LoVo (cell line): ENCODE measurements at places on chromosomes 13 and 19.
A peak's percentile ranks its signal among the peaks of the same experiment; 100 is the strongest.

- no peak for DNase-seq
These were observed 1422.1 kb downstream of the PCDH9 start for GRCh38 chr13:65808061-65808460.

GRCh38 chr13:107563099-107563925 is 652.0 kb downstream of the LIG4 start:
- DNase-seq = no peak

GRCh38 chr13:80939581-80939980 is 598.7 kb upstream of the SPRY2 start:
- DNase-seq = no peak

DNA sequence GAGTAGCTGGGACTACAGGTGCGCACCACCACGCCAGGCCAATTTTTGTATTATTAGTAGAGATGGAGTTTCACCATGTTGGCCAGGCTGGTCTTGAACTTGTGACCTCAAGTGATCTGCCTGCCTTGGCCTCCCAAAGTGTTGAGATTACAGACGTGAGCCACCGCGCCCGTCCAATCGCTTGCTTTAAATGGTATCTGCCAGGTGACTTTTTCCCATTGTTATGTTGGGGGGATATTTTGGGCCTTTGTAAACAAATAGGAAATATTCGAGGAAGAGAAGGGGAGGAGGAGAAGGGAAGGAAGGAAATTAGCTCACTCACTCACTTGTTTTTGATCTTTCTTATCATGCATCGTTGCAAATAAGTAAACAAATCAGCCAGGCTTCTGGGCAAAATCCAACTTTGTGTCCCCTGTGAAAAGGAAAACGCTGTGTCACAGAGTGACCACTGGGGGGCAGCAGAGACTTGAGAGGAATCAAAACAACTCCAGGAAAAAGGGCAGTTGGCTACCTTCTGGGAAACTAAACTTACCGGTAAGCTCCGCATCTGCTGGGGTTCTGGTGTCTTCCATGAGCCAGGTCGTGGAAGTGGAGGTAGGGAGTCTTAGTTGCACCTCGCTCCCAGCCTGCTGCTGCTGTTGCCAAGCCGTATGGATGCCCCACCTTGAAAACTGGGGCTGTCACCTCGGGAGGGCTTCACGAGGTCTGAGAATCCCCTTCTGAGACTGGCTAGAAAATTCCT is 9.3 kb upstream of the RANBP3 start:
- DNase-seq = peak; percentile 80

DNA sequence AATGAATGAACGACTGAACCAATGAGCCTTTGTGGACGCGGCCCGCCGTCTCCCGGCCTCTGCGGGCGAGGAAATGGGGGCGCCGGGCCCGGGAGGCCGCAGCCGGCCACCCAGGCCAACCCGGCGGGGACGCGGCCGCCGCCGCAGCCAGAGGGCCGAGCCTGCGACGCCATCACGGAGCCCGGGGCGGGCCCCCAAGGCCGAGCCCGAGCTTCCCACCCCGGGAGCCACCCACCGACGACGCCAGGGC is 216 bp downstream of the SUGP2 start:
- DNase-seq = no peak

DNA sequence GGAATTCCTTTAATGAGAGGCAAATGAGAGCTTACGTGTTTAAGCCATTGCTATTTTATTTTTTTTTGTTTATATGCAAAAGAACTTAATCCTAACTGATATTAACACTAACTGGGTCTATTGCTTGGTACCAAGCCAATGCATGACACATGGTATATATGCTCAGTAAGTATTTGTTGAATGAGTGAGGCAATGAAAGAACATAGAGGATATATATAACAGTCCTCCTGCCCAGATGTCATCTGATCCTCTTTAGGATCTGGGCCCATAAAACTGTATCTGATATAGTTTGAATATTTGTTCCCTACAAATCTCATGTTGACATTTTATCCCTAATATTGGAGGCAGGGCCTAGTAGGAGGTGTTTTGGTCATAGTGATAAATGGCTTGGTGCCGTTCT is 13.0 kb upstream of the ALOX5AP start:
- DNase-seq = no peak

DNA sequence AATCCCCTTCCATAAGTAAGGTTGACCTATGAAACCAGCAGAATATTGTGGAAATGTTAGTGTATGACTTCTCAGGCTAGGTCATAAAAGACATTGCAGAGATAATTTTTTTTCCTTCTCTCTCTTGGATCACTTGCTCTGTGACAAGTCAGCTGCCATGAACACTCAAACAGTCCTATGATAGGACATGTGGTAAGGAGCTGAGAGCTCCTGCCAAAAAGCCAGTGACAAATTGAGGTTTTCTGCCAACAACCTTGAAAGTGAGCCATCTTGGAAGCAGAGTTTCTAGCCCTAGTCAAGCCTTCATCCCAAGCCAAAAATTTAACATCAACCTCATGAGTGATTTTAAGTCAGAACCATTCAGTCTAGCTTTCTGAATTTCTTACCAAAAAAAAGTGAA is 270.9 kb upstream of the NBEA start:
- no peak for DNase-seq

DNA sequence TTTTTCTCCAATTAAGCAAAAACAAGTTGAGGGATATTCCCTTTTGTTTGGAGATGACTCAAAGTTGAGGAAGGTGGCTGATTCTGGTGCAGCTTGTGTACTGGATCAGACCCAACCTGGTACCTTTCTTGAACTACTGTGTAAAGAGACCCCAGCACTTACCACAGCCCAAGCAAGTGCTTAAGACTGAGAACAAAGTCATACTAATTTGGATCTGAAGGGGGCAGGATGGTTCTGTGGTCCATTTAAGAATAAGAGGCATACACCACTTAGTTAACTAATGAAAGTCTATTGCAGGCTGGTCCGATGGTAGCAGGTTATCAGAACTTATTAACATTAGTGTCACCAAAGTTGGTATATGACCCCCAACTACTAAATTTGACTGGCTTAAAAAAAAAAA is 6.3 kb downstream of the THSD1 start:
- DNase-seq = no peak

- no peak for DNase-seq
These were observed 18.4 kb upstream of the MYADM start for GRCh38 chr19:53849237-53849676.

DNA sequence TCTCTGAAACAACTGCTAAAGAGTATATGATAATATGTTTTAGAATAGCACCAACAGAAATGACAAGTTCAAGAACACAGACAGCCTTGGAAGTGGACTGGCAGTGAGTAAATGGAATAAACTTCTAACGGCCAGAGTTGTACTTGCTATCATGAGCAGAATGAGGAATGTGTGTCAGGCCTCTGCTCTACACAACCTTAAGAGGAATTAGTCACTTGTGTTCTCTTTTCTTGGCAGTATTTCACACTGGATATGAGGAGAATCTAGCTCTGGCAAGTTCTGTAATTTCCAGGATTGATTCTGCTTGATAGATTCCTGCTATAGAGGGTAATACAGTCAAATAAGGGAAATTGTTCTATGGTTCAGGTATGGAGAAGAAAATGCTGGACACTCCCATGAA is 757.3 kb downstream of the EFNB2 start:
- no peak for DNase-seq

DNA sequence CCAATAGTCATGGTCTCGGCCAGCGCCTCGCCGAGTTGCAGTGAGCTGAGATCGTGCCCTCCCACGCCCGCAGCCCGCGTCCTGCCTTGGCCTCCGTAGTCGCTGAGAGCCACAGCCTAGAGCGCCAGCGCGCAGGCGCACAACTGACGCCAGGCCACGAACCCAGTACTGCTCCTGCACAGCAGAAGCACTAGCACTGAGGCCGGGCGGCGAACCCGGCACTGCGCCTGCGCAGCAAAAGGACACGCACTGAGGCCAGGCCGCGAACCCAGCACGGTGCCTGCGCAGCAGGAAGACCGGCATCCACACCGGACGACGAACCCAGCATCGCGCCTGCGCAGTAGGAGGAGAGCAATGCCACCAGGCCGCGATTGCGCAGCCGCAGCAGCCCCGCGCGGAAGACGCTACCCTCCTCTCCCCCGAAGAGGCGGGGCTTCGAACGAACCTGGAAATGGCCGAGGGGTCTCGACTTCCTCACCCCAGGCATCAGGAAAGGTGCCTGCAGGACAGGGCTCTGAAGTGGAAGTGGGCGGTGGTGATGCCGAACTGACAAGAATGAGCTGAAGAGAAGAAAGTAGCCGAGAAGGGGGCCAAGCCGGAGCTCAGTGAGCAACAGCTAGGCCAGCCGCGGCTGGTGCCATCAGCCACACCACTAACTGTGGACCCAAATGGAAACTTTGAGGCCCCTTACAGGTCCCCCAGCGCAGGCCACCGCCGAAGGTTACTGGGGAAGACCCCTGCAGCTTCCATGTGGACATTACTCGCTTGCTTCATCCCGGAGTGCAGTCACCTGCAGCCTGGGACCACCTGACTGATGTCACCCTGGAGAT is 7.5 kb downstream of the F10 start:
- DNase-seq = no peak

GRCh38 chr13:108981407-108981806 is 352.0 kb downstream of the MYO16 start:
- no peak for DNase-seq

GRCh38 chr13:58706421-58706820 is 1074.9 kb downstream of the PCDH17 start:
- DNase-seq = no peak

DNA sequence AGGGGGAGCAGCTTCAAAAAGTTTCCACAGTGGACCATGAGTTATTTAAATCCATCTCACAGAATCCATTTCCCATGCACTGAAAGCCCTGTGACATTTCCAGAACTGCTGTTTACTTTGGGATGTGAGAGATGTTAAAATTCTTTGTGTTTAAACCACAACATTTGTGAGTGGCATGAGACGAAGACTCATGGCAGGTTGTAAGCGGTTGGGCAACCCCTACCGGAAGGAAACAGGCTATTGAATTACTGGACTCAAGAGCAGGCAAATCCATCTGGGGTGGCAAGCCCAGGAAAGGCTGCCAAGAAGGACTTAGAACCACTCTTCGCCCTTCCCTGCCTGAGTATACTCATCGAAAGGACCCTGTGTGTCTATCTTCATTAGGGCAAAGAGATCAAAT is 22.3 kb upstream of the CLDN10 start:
- DNase-seq = no peak

GRCh38 chr19:22605275-22606211 is 28.6 kb upstream of the ZNF492 start:
- no peak for DNase-seq

- DNase-seq = peak; percentile 19
These were observed 13.3 kb downstream of the PALM3 start for GRCh38 chr19:14048443-14049153.

DNA sequence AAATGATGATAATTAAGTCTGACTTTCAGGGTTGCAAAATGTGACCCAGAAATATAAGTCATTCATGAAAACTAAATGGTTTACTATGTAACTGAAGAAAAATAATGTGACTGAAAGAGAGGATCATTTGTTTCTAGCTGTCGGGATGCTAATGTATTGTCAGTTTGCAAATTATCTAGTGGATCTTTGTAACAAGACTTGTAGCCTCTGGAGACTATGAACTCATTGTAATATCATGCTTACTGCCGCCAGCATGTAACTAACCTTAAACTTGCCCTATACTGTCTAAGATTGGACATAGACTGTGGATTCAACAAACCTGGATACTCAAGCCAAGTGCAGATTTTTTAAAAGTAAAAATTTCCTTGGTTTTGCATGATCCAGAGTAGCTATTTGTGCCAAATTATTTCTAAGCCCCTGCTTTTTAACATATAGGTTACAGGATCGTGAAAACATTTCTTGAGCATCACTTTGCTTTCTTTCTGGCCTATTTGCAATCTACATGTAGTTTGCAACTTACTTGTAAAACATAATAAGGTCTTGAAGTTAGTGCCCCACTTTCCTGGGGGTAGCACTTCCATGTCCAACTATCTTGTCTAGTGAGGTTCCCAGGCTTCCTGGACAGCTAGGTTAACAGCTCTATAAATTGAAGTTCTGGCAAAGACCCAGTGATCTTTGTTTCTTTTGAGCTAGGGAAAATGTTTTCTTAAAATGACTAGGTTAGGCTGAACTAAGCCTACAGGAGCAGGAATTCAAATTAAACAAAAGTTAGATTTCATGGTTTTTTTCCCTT is 3.3 kb upstream of the POSTN start:
- DNase-seq = no peak

- no peak for DNase-seq
These were observed 3.7 kb upstream of the CADM4 start for GRCh38 chr19:43643326-43643725.

DNA sequence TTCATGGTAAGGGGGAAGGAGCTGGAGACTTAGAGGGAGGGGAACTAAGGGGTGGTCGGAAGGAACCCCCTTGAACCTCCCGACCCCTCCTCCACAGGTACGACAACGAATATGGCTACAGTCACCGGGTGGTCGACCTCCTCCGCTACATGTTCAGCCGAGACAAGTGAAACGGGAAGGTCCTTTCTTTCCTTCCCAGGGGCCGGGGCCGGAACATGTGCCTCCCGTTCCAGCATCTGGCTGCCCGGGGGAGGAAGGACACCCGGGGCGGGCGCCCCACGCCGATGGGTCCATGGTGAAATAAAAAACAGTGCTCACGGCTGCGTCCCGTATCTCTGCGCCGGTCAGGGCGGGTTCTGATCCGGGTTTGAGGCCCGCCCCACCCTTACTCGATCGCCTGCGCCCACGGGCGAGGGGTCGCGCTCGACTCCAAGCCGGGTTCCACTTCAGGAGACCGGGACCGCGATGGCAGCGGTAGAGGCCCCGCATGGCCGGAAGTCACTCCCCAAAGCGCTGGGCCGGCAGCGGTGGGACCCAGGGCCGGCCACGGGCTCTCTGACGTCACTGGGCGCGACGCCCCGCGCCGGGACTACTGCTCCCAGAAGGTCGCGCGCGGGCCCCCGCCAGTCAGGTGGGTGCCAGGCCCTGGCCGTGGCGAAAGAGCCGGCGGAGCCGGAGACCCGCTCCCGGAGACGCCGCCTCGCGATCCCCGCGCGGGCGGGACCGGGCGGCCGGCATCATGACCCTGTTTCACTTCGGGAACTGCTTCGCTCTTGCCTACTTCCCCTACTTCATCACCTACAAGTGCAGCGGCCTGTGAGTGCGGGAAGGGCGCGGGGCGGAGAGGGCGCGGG is at the start of gene TMEM147:
TMEM147 (plus strand) TSS at position 626 of the 854 bp plus-strand sequence; CDS start at position 740, 114 bp downstream.
- peak; percentile 93 for DNase-seq

GRCh38 chr19:15118248-15118647 is 11.0 kb downstream of the SYDE1 start:
- DNase-seq = no peak

- no peak for DNase-seq
These were observed 64.1 kb downstream of the CCNE1 start for GRCh38 chr19:29875931-29876330.

- no peak for DNase-seq
These were observed 386.5 kb upstream of the SPRY2 start for GRCh38 chr13:80727321-80727975.
